ENCODE measurements at places on chromosomes 7 and 10. TPM values are rescaled to one million over a fixed set of nuclear protein-coding genes. Genes with fewer than 3 reads are reported as not detected.

DNA sequence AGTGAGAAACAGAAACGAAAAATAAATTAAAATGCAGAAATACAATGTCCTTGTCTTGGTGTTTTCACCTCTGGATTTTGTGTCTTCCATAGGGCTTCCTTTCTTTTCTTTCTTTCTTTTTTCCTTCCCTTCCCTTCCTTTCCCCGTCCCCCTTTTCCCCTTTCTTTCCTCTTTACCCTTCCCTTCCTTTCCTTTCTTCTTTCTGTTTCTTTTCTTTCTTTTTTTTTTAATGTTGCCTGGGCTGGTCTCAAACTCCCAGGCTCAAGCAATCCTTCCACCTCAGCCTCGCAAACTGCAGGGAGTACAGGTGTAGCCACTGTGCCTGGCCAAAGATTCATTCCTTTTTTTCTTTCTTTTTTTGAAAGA, 8.8 kb downstream of the ZNF853 start:
- no peak for DNase-seq

GRCh38 chr10:122102869-122103525, 114.0 kb downstream of the TACC2 start:
- DNase-seq, result no peak

The KLF14 gene
- total RNA-seq, result not detected

The DOCK1 gene
- 47.9 TPM for total RNA-seq

DNA sequence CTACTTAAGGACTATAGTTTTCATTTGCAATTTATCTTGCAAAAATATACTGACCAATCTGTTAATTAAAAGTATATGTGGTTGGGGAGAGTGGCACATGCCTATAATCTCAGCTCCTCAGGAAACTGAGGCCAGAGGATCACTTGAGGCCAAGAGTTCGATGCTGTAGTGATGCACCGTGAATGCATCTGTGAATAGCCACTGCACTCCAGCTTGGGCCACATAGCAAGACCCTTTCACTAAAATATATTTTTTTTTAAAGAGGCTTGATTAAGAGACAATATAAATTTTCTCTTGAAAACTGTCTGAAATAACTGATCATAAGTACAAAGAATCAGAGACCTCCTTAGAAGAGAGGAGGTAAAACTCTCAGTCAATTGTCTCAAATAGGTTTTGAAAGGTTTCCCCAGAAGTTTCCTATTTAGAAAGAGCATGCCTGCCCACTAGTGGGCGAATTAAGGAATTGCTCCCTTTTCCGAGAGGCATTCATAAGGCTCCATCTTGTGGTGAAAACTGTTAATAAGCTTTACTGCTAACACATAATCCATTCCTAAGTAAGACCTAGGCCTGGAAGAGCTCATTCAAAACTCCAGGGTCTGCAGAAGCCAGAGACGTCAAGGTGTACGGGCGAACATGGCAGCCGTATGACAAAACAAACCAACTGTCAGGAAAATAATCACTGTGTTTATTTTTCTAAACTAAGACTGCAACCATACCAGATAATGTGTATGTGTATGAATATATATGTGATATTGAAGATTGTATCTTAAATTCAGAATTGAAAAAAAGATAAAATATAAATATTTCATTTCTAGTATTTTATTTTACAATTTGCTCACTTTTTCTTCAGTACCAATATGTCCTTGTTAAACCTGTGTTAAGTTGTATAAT, 6.8 kb upstream of the TAS2R40 start:
- DNase-seq, result peak; percentile 73

DNA sequence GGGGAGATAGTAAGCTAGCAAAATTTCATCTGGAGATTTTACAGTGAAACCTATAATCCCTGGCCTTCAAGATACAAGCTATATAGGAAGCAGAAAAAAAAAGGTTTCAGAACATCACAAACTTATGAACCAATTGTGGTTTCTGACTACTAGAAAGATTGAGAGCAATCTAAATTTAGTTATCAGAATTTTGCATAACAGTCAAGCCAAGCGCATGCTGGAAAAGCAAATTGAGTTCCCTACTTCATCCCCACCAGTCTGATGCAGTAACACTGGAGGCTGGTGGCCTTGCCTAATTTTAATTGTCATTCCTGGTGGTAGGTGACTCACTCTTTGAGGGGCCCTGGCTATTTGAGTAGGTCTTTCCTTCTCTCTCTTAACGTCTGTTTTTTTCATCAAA, 46.3 kb upstream of the ELMO1 start:
- DNase-seq, result peak; percentile 12

- no peak for DNase-seq
These were observed 410.0 kb downstream of the HTR7 start for GRCh38 chr10:90447831-90448230.

DNA sequence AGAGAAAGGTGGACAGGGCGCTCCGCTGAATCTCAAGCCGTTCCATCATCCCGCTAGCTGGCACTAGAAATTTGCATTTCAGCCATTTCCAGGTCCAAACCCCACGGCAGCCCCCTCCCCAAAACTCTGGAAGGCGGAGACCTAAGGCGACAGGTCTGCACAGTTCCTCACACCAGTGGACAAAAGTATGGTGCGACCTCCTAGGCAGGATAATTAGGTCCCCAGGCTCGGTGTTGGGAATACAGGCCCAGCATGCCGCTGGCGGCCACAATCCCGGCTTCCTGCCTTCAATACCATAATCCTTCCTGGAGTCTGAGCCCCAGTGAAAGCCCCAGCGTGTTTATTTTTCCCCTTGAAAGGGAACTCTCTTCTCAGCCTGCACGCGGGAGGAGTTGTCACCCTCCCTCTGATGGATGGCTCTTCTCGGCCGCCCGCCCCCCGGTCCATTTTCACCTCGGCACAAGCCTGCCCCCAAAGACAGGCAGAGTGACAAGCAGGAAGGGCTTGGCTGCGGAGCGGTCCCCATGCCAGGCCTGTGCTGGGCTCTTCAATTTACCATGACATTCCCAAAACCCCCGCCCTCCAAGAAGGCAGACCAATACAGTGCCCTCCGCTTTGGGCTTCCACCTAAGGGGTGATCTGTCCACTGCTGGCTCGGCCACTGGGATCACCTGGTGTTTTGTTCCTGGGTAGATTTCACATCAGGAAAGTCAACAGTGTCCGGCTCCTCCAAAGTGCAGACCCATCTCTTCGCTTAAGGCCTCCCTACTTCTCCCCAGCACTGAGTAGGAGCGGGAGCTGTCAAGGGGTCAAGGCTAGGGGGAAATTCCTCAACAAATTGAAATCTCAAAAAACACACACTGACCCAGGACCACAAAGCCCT, 2.2 kb downstream of the FGFR2 start:
- peak; percentile 74 for DNase-seq

GRCh38 chr10:5940807-5941218, 36.5 kb downstream of the IL15RA start:
- no peak for DNase-seq
